A549 treated with Hydrocortisone at 1 μM for 4 hours (cell line): ENCODE measurements at places on chromosomes 16 and 17. TPM values are rescaled to one million over a fixed set of nuclear protein-coding genes. Genes with fewer than 3 reads are reported as not detected.

Gene REXO5
- total RNA-seq = 3.6 to 5.6 TPM (median 4.2 TPM) in 5 replicates

Gene TERB1
- 0.06 TPM in 1 of 5 replicates, not detected in the others for total RNA-seq

Gene KREMEN2
- 1.4 to 2.5 TPM (median 1.9 TPM) in 5 replicates for total RNA-seq

Gene LHX1
- 0.96 to 1.6 TPM (median 1.3 TPM) in 5 replicates for total RNA-seq

Gene KLHL36
- total RNA-seq = 17.4 to 27.3 TPM (median 23.5 TPM) in 5 replicates

Gene DYNLRB2
- total RNA-seq = not detected in 5 replicates

Gene MYO18A
- total RNA-seq = 22.4 to 27.8 TPM (median 24.8 TPM) in 5 replicates

Gene ZMYND15
- total RNA-seq = 0.31 to 0.51 TPM (median 0.41 TPM) in 5 replicates

Gene RBFOX1
- not detected in 5 replicates for total RNA-seq

Gene ADORA2B
- total RNA-seq = 11.1 to 16.5 TPM (median 14.6 TPM) in 5 replicates

Gene TAT
- 0.03 to 0.06 TPM (median 0.05 TPM) in 4 of 5 replicates, not detected in the other for total RNA-seq

Gene ACSF2
- 10.9 to 16.3 TPM (median 12.8 TPM) in 5 replicates for total RNA-seq

Gene TP53TG3D
- total RNA-seq = 0.99 to 1.6 TPM (median 1.3 TPM) in 5 replicates

Gene HSPB9
- total RNA-seq = not detected in 5 replicates

Gene TMEM92
- total RNA-seq = 14.9 to 23.2 TPM (median 16.1 TPM) in 5 replicates

Gene SLFN14
- total RNA-seq = not detected in 5 replicates

Gene KRTAP16-1
- not detected in 5 replicates for total RNA-seq

Gene CEP95
- total RNA-seq = 29.3 to 35.3 TPM (median 32.7 TPM) in 5 replicates

Gene SEZ6
- 0.07 TPM in 1 of 5 replicates, not detected in the others for total RNA-seq

Gene STX1B
- total RNA-seq = 1.4 to 2.1 TPM (median 1.6 TPM) in 5 replicates

Gene PRR11
- total RNA-seq = 47.2 to 64.9 TPM (median 54.9 TPM) in 5 replicates
